ENCODE measurements at places on chromosomes 11 and 22.
A peak's percentile ranks its signal among the peaks of the same experiment; 100 is the strongest.

DNA sequence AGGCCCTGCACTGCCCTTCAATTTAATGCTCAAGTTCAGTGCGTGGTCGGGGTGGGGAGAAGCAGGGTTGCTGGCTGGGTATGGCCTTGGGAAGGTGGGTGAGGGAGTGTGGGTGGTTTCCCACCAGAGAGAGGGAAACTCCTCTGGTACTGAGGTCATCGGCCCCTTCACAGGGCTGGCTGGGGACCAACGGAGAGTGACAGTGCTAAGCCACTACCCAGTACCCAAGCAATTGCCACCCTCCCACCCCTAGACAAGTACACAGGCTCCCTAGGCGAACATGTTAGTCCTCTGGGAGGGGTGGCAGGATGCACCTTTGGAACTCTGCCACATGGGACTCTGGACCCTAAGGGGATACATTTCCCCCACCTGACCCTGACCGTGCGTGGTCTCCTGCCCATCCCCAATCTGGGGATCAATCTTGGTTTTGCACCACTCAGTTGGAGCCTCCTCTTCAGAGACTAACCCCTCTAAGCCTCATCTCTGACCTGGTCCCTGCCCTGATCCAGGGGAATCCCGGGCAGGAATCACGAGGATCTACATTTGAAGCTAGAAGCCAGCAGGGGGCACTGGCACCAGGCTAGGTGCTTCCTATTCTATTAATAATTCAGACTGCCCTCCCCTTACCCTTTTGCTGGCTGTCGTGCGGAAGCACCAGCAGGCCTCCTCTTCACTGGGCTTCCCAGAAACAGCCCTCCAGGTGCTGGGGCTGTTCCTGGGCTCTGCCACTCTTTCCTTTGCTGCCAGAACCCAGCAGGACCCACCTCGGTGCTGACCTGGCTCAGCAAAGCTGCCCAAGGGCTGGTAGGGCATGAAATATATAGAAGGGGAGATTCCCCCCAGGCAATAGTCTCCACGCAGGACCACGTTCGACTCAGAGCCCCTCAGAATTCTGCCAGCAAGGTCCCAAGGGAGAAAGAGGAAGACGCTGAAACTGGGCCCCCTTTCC lies 377.7 kb downstream of the TENM4 start:
- peak; percentile 76 for DNase-seq

DNA sequence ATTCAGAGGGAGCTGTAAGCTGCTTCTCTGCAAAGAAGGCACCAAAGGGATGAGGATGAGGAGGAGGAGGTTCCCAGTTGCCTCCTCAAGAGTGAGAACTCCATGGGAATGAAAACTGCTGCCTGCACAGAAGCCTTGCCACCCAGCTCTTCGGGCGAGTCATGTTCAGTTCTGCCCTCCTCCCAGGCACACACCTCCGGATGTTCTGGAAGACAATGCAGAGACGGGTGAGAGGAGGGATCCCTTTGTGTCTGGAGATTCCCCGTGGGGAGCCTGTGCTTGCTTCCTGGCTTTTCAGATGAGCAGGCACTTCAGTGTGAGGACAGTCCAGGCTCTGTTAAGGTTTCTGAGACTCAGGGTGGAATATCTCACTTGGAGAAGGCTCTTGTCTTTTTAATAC lies 295.6 kb downstream of the DDX10 start:
- DNase-seq = no peak

- no peak for DNase-seq
These were observed 238.5 kb upstream of the ZC3H12C start for GRCh38 chr11:109854731-109855130.

DNA sequence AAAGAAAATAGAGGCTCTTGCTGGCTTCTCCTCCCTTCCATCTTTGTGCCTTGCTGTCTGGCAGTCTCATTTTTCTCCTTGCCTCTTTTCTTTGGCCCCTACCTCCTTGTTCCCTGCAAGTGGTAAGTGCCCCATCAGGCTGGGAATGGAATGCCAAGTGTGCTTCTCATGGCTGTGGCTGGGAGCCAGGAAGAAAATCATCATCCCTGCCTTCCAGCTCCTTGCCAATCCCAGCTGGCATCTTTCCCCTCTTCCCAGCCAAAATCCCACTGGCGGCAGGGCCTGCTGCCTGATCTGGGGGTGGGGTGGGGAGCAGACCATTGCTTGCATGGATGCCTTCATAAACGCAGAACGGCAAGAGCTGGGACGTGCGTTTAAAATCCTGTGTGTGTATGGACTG lies 27.0 kb upstream of the SLC25A18 start:
- no peak for DNase-seq

DNA sequence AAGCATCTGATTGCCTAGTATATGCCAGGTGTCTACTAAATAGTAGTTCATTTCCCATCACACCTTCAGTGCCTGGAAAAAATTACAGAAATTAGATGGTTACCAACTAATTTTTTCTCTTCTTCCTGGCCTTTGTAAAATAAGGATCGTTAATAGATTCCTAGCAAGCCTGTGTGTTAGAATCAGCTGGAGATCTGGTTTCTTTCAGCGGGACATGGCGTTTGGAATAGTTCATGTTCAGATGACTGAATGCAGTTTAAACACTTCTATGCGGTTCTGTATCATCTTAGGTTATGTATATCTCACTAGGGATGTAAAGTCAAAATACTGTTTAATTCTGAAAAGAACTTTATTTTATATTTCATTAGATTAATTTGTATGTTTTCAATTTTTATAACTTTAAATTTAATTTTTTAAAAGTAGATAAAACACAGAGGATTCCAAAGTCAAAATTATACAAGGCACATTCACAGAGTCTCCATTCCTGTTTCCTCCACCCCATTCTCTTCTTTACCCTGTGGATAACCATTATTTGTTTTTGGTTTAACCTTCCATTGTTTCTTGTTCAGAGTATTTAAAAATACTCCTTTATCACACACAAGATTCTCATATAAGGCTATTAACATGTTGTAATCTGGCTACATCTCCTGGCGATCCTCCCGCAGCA lies 132.8 kb downstream of the ATXN10 start:
- DNase-seq = no peak

DNA sequence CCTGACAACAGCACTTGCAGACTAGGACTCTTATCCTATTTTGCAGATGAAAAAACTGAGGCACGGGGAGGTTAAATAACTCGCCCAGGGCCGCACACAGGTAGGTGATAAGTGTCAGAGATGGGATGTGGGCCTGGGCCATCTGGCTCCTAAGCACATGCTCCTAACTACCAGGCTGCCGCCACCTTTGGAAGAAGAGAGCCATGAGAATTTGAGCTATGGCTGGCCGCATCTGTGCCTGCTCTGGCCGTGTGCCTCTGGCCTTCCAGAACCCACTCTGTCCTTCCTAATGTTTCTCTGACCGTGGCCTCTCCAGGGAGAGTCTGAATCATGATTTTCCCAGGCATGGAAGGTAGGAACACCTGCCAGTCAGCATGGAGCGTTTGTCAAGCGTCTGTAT lies 15.3 kb upstream of the IL2RB start:
- DNase-seq = no peak

GRCh38 chr22:29390270-29390669 lies 1.9 kb upstream of the AP1B1 start:
- DNase-seq = no peak

GRCh38 chr22:33544707-33545106 lies 375.6 kb downstream of the LARGE1 start:
- DNase-seq = peak; percentile 18

- no peak for DNase-seq
These were observed 4.5 kb downstream of the NCF4 start for GRCh38 chr22:36865346-36865745.

DNA sequence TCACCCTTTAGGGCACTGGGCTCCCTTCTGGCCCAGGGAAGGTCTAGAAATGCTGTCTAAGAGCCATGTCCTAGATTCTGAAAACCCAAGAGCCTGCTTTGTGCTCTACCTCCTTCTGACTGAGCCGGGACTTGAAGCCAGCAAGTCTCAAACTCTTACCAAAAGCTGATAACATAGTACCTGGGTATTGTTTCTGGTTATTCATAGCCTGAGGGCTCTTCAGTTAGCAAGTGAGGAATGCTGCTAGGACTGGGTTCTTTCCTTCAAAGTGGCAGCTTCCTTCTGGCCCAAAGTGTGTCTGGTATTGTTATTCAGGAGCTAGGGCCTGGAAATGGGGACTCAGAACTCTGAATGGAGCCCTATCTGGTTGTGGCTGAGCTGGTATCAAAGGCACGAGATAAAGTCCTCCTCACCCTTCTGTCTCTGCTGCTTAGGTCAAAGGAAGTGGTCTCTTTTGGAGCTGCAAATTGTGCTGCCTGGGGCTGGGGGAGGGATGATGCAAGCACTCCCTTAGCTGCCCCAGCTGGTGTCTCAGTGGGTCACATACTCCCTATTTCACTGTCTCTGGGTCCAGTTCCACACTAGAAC lies 696.0 kb upstream of the CCDC179 start:
- DNase-seq = no peak

DNA sequence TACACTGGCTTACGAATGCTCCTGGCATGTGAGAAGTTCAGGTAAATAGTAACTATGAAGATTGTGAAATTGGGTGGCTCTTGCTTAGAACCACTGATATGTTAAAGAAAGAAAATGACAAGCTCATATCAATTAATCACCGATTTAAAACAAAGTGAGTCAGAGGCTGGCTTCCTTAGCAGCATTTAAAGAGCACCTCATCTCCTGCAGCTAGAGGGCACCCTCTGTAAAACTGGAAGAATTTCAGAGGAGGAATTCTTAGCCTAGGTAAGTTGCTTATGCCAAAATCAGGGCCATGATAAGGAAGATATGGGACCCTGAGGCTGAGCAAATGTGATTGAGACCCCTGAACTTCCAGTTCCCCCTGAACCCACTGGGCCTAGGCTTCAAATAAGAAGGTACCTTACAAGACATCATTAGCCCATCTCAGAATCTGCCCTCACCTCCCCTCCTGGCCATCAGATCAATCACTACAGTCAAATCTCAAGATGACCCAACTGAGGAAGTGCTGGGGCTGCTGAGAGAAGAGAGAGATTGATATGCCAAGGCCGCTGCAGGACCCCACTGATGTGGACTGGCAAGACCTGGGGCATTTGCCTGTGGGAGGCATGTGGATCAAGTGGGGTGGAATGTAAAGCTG lies 8.6 kb upstream of the CD3E start:
- peak; percentile 64 for DNase-seq

DNA sequence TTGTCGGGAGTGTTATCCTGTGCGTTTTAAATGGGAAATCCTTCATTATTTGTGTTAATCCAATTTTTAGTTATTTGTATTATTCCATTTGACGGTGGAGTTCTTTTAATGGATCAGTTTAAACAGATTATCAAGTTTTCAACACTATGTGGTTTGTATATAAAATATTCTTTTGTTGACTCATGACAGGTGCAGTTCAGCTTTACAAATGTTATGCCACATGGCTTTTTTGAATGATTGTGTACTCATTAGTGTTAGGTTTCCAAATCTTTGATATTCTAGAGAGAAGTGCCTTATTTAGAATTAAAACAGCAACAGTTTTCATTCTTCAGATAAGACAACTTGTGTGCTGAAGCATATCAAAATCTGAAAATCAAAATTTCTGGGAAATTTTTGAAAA lies 2.4 kb downstream of the JAM3 start:
- peak; percentile 84 for DNase-seq

GRCh38 chr11:134124660-134125451 lies 56.0 kb downstream of the JAM3 start:
- DNase-seq = no peak

- DNase-seq = no peak
These were observed 52.5 kb downstream of the FAR1 start for GRCh38 chr11:13720940-13721339.

DNA sequence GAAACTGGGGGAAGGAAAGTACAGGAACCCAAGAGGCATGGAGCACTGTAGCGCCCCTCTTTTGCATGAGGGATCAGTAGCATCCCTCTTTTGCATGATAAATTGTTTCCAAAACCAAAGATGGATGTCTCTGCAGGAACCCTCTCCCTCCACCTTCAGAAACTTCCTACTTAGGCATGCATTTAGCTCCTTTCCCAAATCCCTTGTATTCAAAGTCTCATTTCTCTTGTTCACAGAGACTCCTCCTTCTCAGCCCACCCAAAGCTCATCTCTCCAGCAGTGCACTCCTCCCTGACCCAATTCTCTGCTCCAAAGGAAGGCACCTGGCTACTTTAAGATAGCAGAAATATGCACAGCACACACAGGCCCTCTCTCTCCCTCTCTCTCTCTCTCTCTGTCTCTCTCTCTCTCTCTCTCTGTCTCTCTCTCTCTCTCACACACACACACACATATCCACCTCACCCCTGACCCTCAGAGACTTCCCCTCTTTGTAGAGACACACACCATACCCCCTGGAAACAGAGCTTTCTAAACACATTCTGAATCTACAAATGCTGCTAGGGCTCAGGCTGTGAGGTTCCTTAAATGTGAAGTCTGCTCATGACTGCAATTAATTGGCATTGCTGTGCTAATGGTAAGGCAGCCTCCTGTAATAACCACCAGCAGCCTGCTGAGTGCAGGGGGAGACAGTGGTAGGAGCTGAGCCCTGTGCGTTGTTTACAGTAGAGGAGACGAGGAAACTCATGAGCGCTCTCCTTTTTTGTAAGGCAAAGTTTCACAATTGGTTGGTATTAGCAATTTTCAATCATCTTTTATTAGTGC lies 519.6 kb downstream of the NTM start:
- DNase-seq = no peak

DNA sequence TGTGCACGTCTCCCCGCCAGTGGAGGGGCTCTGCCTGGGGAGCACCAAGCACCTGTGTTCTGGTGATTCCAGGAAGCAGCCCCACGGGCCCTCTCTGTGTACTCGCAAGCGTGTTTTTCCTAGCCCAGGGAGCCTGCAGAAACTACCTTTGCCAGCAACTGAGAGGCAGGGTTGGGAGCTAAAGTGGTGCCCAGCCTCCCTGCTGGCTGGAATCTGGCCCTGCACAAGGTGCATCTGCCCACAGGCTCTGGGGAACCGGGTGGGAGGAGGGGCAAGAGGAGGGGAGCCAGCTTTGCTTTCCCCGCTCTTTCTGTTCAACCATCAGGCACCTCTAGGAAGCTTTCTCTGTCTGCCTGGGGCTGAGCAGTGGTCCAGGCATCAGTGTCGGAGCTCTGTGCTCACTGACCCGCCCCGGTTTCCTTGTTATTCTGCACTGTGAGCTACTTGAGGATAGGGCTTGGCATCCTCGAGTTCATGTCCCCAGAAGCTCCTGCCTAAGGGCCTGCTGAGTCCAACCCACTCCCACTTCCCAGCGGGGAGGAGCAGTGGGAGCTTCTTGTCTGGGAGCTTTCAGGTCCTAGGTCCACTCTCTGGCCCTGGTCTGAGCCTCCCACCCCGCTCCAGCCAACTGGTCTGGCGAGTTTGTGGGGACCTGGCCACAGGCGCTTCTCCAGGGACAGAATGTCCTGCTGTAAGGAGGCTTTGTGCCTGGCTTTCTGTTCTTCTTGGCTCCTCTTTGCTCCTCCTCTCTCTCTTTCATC lies 14.9 kb downstream of the DAGLA start:
- DNase-seq = peak; percentile 63

DNA sequence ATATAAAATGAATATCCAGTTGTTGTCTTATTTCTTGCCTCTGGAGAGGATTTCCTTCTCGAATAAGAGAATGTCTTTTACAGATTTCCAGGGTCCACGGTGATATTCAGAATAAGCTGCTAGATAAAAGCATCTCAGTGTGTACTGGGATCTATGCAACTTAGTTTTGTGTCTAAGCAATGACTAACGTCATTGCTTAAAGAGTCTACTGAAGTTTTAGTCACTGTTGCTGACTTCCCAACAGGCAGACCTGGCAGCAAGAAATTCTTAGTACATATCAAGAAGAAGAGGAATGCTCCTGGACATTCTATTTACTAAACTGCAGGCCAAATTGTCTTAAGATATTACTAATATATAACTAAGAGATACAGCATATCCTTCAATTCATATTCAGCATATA lies 70.3 kb downstream of the SOX6 start:
- no peak for DNase-seq

Measured in DMS53 (cell line).